GM19239 (cell line): ENCODE measurements at places on chromosomes 2 and 18.
A peak's percentile ranks its signal among the peaks of the same experiment; 100 is the strongest.

GRCh38 chr2:120771111-120771780 is 35.6 kb downstream of the GLI2 start:
- DNase-seq = no peak

GRCh38 chr2:126635281-126635680 is 20.7 kb upstream of the GYPC start:
- no peak for DNase-seq

- DNase-seq = no peak
These were observed 75.3 kb downstream of the VSNL1 start for GRCh38 chr2:17615728-17616351.

DNA sequence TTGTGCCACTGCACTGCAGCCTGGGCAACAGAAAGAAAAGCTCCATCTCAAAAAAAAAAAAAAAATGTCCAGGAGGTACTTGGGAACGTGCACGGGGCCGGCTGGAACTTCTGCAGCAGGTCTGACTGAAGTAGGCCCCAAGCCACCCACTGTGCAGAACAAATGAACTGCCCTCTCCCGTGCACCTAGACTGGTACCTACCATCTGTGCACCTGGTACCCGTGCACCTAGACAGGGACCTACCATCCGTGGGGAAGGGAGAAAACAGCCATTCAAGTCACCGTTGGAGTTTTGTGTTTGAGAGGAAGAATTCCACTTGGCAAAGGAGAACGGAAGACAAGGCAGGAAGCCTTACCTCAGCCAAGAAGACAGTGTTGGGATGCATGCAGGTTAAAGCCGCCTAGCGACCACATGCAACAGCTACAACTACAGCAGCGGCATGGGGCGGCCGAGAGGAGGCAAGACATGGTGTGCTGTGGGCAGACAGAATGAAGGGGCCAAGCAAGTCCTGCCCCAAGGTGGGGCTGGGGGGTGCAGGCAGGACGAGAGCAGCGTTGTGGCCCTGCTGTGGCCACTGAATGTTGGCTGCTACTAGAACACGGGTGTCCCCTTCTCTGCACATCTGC is 16.1 kb downstream of the ST3GAL5 start:
- DNase-seq = no peak

- DNase-seq = peak; percentile 50
These were observed 92.3 kb upstream of the SMAD2 start for GRCh38 chr18:48022531-48023329.

DNA sequence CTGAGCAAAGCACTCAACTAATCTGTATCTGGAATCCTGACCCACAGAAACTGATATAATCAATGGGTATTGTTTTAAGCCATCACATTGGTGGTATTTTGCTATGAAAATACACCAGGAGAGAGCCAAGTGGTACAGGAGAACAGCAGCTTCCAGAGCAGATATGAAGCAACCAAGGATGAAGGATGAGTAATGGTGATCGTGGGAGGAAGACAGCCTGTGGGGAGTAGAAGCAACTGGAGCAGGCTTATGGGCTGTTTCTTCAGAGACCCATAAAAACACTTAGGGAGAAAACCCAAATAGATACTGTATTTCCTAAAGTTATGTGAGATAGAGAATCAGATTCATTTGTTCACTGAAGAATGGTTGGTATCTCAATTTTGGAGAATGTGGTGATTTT is 330.8 kb downstream of the NUP35 start:
- no peak for DNase-seq

GRCh38 chr2:188569431-188570165 is 277.9 kb downstream of the GULP1 start:
- DNase-seq = no peak

GRCh38 chr2:64982311-64982857 is 6.8 kb upstream of the SLC1A4 start:
- DNase-seq = no peak

DNA sequence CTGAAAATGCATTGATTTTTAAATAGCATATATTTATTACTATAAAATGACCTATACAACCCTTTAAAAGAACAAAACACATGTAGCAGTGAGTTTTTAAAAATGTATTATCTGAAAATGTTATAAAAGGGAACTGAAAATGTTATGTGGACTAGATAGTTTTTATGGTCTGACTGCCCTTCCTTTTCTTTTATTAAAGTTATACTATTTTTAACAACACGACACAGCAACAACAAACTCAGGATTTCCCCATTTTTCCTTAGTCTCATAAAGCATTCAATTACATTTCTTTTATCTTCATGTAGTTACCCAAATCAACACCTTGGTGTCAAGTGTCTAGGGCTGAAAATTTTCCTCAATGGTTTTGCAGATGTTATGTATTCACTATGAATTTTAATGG is 132.8 kb upstream of the TMEFF2 start:
- no peak for DNase-seq

- no peak for DNase-seq
These were observed 18.2 kb upstream of the MGAT5 start for GRCh38 chr2:134235510-134236144.

GRCh38 chr18:51614033-51614432 is 416.6 kb upstream of the MEX3C start:
- no peak for DNase-seq

- no peak for DNase-seq
These were observed 30.4 kb downstream of the MSTN start for GRCh38 chr2:190031969-190032618.

DNA sequence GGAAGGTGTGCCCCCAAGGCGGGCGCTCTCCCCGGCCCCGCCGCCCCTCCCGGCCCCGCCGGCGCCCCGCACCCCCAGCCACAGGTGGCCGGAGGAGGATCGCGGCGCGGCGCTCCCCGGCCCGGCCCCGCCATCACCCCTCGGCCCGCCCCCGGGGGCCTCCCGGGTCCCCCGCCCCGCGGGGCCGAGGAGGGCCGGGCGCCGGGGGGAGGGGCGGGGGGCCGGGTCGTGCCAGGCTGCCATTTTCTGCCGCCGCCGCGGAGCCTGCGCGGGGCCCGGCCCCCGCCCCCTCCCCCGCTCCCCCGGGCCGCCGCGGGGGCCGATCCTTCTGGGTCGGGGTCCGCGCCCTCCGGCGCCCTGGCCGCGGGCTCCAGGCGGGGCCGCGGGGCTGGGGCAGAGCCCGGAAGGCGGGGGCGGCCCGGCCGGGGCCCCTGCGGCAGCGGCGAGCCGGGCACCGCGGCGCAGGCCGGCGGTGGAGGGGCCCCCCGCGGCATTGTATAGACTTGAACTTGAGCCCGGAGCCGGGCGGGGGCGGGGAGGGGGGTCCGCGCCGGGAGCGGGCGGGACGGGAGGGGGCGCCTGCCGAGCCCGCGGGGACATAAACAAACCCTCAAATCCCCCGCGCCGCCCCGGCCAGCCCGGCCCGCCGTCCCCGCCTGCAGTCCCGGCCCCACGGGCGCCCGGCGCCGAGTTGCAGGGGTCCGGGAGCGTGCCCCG is 556 bp downstream of the DNMT3A start:
- peak; percentile 75 for DNase-seq

- no peak for DNase-seq
These were observed 14.7 kb upstream of the BCL11A start for GRCh38 chr2:60567919-60568768.

DNA sequence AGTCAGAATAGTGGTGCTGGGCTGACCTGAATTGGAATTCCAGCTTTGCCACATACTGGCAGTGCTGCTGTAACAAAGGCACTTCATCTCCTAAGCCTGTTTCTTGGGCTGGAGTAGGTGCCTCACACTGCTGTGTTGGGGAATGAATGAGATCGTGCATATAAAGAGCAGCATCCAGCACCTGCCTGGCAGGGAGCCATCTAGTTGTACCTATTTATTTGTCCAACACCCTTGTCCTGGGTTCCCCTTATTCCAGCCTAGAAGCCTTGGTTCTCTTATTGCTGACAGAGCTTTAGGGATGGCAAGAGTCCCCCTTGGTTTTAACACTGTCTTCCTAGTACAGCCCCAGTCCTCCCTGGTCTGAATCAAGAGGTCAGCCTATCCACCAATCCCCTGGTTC is 275.3 kb upstream of the RAB12 start:
- DNase-seq = no peak

DNA sequence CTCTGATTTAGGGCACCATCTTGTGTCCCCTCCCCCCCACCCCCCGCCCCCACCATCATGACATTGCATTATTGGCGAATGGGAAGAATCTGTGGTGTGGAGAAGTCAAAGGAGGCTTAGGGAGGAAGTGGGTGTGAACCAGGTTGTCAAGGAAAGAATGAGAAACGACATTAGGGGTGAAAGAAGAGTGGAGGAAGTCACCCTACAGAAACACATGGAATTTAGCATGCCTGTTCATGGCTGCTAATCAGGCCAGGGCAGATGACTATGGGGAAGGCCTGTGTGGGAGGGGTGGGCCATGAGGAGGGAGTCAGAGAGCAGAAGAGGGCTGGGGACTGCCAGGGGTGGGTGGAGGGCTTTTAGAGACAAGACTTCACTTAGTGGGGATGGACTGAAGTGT is 81.6 kb downstream of the AOX1 start:
- no peak for DNase-seq

DNA sequence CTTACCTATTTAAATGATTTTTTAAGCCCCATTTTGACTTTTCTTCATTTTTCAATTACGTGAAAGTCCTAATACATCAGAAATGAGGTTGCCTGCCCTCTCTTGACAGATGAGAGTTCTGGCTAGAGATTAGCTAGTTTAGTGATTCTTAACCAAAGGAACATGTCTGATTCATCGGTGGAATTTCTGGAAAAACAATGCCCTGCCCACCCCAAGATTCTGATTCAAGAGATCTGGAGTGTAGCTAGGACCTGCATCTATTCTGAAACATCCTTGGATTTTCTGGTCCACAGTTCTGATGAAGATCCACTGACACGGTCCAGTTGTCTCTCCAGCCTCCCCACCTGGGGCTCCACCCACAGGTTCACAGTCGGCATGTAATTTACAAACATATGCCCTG is 111.2 kb downstream of the KLF7 start:
- DNase-seq = no peak

- no peak for DNase-seq
These were observed 546.7 kb upstream of the ID2 start for GRCh38 chr2:8134985-8135682.

GRCh38 chr2:133177196-133177595 is 391.1 kb downstream of the NCKAP5 start:
- no peak for DNase-seq

GRCh38 chr2:84776011-84776410 is 104.9 kb downstream of the TRABD2A start:
- no peak for DNase-seq

DNA sequence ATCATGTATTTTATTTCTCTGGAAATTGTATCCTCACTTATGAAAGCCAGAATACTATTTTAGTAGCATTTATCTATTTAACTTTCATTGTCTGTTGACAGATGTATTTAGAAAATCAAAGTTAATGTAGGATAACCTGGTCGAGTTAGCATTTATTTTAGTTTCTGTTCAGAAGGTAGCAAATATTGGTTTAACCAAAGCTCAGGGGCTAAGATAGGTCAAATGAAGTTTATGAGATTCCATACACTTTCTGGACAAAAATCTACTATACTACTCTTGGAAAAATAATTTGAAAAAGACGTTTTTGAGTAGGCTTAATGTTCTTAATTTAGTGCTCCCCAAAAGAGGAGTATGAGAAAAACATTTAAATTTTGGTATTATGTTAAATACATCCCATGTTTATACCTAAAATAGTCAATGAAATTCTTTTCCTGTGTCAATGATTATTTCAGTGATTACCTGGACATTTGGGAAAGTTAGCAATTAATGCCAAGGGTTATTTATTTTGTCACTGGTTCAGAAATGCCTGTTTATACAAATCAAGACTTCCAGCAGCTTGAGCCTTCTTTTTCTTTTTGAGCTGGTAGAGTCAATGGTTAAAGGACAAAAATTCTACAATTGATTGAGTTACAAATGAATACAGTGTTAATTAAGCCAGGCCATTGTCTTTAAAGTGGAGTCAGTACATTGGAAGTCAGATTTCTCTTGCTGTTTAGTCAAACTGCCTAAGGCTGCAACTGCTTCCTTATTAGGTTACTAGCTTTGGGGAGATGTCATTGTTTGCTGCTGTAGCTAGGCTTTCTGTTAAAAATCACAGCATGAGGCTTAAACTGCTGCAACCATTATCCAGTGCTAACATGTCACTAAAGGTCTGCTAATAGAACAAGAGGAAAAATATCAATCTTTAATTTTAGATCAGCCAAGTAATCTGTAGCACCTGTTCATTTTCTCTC is 182.3 kb downstream of the CAMKMT start:
- no peak for DNase-seq

DNA sequence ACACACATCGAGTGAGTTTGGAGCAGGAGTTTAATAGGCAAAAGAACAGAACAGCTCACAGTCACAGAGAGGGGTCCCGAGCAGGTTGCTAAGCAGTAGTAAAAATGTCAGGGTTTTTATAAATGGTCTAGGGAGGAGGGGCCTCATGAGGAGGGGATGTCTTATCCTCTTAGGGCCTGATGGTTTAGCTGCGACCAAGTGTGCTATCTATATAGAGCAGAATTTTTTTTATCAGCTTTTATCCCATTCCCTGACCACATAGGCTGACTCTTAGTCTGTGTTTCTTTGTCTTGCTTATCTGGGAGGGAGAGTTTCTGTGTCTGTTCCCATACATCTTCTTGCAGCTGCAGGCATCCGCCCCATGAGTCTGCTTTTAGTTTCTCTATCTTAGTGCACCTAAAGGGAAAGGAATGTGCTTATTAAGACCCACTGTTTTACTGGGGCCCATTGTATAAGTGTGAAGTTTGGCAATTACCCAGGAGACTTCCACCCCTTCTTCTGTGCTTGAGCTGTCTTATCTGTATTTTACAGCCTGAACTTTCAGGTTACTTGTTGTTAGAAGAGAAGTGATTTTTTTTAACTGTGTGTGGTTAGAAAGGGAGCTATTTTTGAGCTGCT is 30.4 kb upstream of the GMCL1 start:
- DNase-seq = no peak

DNA sequence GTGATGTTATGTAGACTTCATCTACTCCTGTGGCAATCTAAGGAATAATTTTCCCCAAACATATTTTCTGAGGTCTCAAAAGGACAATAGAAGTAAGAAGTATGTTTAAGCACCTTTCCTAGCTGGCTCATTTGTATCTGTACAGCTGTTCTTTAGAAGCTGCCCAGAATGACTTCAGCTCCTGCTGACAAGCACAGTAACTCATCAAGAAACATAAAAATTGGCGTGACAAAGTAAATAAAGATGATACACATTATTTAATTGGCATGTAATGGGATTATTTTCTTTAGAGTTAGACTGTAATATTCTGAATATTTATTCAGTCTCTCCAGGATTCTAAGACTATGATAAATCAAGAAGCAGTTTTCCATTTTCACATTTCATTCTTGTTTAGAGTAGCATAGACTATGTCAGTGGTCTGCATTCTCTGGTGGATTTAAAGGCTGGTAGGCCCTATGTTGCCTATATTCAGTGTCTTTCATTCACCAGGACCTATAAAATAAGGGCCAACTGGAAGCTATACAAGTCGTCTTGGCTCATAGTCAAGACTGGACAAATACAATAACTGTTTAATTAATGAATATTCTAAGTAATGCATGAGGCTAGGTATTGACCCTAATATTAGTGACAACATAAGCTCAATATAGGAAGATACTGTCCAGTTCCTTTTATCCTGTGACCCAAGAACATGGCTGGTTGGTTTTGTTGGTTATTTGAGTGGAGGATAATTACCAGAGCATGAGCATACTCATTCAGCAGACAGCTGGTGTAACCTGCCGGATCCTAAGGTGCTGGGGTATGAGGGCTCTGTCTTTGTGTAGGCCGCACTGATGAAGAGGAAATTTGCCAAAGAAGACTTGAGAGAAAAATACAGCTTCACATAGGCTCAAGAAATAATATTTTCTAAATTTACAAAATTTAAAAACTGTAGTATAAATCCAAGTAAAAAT is 107.0 kb downstream of the PDE1A start:
- no peak for DNase-seq

GRCh38 chr18:11020877-11021414 is 128.4 kb downstream of the PIEZO2 start:
- DNase-seq = no peak

- no peak for DNase-seq
These were observed 233.7 kb downstream of the DSEL start for GRCh38 chr18:67282796-67283195.
